ENCODE measurements at places on chromosomes 11 and 22. TPM values are rescaled to one million over a fixed set of nuclear protein-coding genes. Genes with fewer than 3 reads are reported as not detected.

The SLCO2B1 gene
- not detected for total RNA-seq

The SC5D gene
- total RNA-seq, result 51.3 TPM

The FIBIN gene
- total RNA-seq, result not detected

The OR4S1 gene
- not detected for total RNA-seq

The HMOX1 gene
- 1.0 TPM for total RNA-seq

The ADAMTS8 gene
- total RNA-seq, result not detected

The ARHGEF17 gene
- 0.23 TPM for total RNA-seq

The MUC2 gene
- 0.53 TPM for total RNA-seq

The CCDC87 gene
- 0.32 TPM for total RNA-seq

The H19 gene
- 2.3 TPM for total RNA-seq

The UPB1 gene
- 0.72 TPM for total RNA-seq

The ACCSL gene
- not detected for total RNA-seq

The MRGPRE gene
- total RNA-seq, result not detected

The ZBTB16 gene
- total RNA-seq, result 8.3 TPM

The OR10D3 gene
- not detected for total RNA-seq

The GNB1L gene
- 4.8 TPM for total RNA-seq

The CLDN5 gene
- 0.98 TPM for total RNA-seq

The CERK gene
- total RNA-seq, result 151 TPM

The TSPAN18 gene
- 18.4 TPM for total RNA-seq

The MFRP gene
- not detected for total RNA-seq

The CRY2 gene
- 63.5 TPM for total RNA-seq

The MYBPC3 gene
- total RNA-seq, result not detected

The FAM181B gene
- not detected for total RNA-seq

The PHOX2A gene
- not detected for total RNA-seq

The TBX10 gene
- total RNA-seq, result not detected

The CRYBB2 gene
- total RNA-seq, result not detected

The THRSP gene
- total RNA-seq, result not detected

The WBP2NL gene
- total RNA-seq, result 2.2 TPM

The OR51E1 gene
- total RNA-seq, result not detected

The GAS2 gene
- total RNA-seq, result 4.2 TPM

The SMIM35 gene
- 0.47 TPM for total RNA-seq

The SAA4 gene
- total RNA-seq, result 0.93 TPM

The PCNX3 gene
- 72.2 TPM for total RNA-seq

The USP2 gene
- 0.20 TPM for total RNA-seq

The FOLR3 gene
- not detected for total RNA-seq

The SLC22A6 gene
- total RNA-seq, result not detected

The MFNG gene
- 153 TPM for total RNA-seq

The BATF2 gene
- 0.09 TPM for total RNA-seq

The DDI1 gene
- not detected for total RNA-seq

The CARD10 gene
- total RNA-seq, result 0.44 TPM

The CCDC116 gene
- 0.79 TPM for total RNA-seq

The CYP2D6 gene
- 9.8 TPM for total RNA-seq

The PHF21B gene
- total RNA-seq, result 0.36 TPM

The CARNS1 gene
- total RNA-seq, result 9.0 TPM

The CASP5 gene
- total RNA-seq, result 0.38 TPM

The MYOD1 gene
- total RNA-seq, result not detected

The MS4A4A gene
- total RNA-seq, result not detected

The OSBP2 gene
- total RNA-seq, result 2.1 TPM

Measured in T-cell (primary cell).